Inflammatory macrophage treated with lipopolysaccharide for 4 hours (primary cell): ENCODE measurements at places on chromosomes 5 and 9.

GRCh38 chr9:130331573-130331972, 66.0 kb downstream of the HMCN2 start:
- no peak for DNase-seq

GRCh38 chr5:14213813-14214585, 70.9 kb downstream of the TRIO start:
- no peak for DNase-seq

DNA sequence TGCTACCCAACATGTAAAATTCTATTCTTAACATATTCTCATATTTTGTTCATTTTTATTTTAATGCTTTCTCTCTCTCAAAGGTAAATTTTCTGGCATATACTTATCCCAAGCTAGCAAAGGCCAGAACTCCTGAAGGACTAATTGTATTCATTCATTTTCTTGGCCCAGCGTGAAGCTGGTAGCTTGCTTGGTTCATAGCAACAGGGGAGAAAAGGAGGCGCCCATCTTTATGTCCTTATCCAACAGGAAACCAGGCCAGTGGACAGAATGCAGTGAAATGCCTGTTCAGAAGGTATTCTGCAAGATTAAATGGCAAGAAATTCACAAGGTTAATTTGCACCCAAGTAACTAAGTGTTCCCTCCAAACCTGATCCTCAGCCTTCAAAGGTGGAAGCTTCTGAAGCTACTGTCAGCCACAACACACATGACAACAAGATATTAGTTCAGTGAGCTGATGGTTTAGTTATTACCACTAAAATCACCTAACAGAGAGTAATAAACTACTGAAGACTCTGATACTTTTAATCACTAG, 5.6 kb downstream of the EFNA5 start:
- DNase-seq: no peak

DNA sequence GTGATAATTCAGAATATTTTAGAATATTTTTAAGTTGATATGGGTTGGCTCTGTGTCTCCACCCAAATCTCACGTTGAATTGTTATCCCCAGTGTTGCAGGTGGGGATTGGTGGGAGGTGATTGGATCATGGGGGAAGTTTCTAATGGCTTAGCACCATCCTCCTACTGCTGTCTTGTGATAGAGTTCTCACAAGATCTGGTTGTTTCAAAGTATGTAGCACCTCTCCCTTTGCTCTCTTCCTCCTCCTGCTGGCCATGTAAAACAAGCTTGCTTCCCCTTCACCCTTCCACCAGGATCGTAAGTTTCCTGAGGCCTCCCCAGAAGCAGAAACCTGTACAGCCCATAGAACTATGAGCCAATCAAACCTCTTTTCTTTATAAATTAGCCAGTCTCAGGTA, 214.6 kb upstream of the C9orf72 start:
- peak; percentile 64 for DNase-seq

DNA sequence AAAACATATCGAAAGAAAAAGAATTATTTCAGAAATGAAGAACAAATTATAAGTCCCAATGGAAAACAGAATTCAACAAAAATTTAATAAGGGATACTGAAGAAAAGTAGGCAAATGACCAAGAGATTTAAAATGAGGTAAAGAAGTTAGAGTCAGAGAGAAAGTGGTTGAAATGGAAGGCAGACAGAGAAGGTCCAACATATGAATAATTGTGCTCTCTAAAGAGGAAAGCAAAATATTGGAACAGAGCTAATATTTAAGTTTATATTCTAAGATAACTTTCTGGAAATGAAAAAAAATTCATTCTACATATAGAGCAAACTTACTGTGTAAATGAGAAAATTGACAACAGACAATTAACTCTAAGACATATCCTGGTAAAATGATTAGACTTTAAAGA, 94.1 kb downstream of the PTCH1 start:
- DNase-seq: no peak
